MCF 10A (cell line): ENCODE measurements at places on chromosomes 7 and 10.

DNA sequence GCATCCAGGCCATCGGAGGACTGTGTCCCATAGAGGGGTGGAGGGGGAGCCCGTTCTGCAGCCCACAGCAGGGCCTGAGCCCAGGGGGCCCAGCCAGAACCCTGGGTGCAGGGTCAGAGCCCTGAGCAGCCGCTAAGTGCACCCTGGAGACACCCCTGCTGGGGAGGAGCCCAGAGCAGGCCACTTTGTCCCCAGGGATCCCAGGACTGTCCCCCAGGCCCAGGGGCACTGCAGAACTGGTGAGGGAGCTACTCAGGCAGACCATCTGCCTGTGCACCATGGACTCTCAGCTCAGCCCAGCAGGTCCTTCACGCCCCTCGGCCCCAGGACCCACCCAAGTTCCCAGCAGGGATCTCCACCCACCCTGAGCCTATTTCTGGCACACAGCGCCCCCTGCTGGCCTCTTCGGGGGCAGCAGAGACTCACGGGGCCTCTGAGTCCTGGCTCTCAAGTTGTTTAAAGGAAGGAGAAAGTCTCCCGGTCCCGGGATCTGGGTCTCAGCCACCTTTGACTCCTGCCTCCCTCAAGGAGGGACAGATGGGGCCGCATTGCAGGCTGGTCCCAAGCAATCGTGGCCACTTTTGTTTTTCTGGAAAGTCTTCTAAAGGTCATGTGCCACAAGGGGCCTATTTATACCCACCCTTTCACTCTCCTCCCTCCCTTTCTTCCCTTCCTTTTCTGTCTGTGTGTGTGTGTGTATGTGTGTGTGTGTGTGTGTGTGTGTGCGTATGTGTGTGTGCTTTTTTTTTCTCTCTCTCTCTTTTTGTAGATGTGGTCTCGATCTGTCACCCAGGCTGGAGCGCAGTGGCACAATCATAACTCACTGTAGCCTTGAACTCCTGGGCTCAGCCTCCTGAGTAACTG lies 90.3 kb downstream of the MYL10 start:
- DNase-seq = peak; percentile 61

DNA sequence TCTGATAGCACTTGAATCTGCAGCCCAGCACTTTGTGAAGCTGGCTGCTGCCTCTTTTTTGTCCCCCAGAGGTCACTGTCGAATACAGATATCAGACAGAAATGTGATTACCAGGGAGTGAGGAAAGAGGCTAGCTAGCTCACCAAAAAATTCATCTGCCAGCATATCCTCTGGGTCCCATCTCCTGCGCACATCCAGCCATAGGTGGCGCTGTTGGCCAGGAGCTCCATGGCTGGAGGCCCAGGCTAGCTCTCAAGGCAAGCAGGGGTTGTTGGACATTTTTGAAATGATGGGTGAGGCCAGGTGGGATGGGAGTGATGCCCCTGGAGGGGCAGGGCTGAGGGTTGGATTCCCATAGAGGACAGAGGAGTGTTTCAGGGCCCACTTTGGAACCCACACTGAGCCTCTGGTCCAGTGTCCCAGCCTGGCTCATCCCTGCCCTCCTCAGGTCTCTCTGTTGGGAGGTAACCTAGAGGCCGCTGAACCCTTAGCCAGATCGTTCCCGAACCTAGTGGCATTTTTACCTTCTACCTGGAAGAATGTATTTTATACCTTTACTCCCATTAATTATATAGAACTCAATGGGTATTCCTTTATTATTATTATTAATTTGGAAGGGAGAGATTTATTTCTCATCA lies 14.8 kb downstream of the DPCD start:
- peak; percentile 74 for DNase-seq

DNA sequence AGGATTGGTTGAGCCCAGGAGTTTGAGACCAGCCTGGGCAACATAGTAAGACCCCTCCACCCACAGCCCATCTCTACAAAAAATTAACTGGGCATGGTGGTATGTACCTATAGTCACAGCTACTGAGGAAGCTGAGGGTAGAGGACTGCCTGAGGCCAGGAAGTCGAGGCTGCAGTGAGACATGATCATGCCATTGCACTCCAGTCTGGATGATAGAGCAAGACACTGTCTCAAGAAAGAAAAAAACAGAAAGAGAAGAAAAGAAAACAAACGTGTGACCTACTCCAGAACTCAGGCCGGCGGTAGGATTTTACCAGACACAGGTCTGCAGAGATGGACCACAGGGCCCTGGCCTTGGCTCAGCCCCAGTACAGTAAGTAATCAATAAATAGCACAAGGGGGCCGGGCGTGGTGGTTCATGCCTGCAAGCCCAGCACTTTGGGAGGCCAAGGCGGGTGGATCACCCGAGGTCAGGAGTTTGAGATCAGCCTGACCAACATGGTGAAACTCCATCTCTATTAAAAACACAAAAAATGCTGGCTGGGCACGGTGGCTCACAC lies 35.4 kb upstream of the TNRC18 start:
- no peak for DNase-seq

DNA sequence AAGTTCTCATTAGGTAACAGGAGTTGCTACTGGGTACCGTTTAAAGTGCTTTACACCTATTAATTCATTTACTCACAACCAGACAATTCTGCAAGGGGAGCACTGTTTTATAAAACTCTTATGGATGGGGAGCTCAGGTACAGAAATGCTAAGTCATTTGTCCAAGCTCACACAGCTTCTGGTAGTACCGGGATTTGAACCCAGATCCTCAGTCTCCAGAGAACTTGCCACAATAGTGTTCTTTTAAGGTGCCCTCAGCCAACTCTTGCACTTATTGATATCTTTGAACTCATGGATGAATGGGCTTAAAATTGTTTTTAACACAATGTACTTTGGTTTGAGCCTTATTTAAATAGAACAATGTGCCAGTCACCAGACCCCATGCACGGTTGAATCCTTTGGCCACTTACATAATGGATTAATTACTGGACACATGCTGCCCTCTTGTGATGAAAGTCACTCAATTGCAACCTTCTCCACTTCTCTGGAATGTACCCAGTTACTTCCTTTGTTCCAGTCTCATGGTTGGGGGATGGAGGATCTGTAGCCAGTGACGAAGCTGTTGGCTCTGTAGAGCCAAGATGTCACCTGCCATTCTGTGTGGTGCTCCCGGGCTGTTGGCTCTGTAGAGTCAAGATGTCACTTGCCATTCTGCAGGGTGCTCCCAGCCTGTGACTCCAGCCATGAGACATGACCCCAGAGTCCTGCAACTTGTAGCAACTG lies 65.6 kb downstream of the NOD1 start:
- peak; percentile 90 for DNase-seq

GRCh38 chr10:3400348-3400747 lies 227.8 kb upstream of the PITRM1 start:
- no peak for DNase-seq
